ENCODE measurements at places on chromosomes 1 and 21. TPM values are rescaled to one million over a fixed set of nuclear protein-coding genes. Genes with fewer than 3 reads are reported as not detected.

DNA sequence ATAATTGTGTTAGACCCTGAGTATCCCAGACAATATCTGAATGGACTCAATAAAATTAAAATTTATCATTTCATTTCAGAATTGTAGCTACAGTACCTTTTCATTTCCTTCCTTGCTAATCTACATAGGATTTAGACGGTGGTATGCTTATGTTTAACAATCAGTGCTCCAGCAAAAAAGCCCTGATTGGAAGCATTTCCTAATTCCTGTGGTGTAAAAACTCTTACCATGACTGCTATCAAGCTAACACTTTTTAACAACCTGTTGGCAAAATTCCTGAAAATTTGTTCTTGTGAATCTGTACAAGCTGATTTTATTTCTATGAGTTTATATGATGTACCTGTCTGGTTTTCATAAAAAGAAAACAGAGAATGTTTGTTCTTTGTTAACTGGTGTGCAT, 5.2 kb upstream of the FNBP1L start:
- DNase-seq = no peak

DNA sequence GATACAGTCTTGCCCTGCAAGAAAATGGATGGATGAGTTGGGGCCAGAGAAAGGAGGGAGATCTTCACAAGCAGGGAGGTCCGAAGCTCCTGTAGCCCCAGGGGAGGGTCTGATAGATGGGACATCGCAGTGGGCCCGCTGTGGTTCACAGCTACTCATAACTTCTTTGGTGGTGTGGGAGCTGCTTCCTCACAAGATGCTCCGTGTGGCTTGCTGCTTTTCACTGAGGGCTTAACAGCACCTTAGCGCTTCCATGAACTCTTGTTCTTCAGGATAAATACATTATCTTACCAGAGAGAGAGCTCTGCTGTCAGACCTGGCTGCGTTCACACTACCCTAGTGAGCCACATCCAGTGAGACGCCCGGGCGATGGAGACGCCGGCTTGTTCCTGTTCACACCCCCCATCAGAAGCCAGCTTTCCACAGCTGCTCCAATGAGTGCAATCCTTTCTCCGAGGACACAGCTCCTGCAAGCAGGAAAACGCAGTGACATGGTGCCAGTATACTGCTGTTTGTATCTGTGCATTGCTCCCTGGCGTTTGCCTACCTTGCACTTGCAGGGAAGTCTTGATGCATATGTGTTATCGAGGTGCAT, 599.8 kb downstream of the AJAP1 start:
- no peak for DNase-seq

- DNase-seq = no peak
These were observed 193.8 kb downstream of the KCNH1 start for GRCh38 chr1:210940081-210940617.

Gene MCOLN3
- total RNA-seq = 6.4 TPM

- peak; percentile 77 for DNase-seq
These were observed at the start of gene GPR161 for GRCh38 chr1:168136709-168137514. TSS of gene GPR161 (minus strand) at chr1:168136930. CDS start at chr1:168104850, 32,080 bp downstream.

- DNase-seq = no peak
These were observed 1.1 kb downstream of the NENF start for GRCh38 chr1:212433577-212434462.

- no peak for DNase-seq
These were observed 630.4 kb downstream of the PTPRC start for GRCh38 chr1:199269241-199269640.

DNA sequence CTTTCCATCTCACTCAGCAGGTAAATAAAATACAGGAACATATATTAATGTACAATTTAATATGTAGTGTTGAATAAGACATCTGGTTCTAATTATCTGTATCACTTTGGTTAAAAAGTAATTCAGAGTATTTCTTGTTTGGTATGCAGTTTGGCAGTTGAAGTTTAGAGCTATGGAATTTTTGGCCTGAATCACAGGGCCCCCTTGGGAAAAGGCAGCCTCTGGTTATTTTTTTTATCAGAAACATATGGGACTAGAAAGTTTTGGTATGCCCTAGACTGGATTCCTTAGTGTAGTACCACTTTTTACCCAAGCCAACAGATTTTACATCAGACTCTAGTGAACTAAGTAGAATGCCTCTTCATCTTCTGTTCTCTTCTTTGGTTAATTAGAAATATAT, 26.4 kb downstream of the CNST start:
- no peak for DNase-seq

Gene FCGR3A
- total RNA-seq = 0.32 TPM

DNA sequence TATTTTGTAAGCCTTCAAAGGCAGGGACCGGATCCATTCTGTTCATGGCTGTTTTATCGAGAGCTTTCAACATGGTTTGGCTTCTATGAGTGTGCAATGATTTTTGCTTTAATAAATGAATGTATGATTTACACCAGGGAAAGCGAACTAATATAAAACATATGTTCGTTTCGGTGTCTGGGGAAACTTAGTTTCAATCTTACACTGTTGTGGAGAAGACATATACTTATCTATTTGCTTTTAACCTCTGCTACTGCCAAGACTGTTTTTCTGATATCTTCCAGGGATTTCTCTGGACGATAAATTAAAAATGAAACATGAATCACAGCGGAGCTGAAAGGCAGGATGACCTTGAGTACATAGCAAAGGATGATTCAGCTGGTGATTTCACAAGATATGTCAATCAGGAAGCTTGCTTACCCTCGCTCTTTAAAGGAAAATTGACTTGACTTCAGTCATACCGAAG, 14.7 kb upstream of the CYYR1 start:
- DNase-seq = no peak

DNA sequence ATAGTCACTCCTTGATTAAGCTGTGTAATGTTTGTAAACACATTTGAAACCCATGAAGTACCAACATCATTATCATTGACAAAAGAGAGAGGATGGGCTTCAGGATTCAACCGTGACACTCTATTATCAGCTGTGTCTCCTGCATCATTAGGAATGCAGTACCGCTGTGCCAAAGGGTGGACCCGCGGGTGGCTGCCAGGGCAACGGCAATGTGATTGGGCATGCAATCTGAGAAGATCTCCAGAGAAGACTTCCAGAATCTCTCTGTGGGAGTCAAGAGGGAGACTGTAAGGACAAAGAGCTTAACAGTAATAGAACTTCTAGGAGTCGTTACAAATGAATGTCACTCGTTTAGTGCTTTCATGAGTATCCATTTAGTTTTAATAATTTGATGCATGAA, 97.9 kb downstream of the USH2A start:
- peak; percentile 11 for DNase-seq

Gene NUAK2
- total RNA-seq = 8.7 TPM
